ENCODE measurements at places on chromosomes 5 and 9.

DNA sequence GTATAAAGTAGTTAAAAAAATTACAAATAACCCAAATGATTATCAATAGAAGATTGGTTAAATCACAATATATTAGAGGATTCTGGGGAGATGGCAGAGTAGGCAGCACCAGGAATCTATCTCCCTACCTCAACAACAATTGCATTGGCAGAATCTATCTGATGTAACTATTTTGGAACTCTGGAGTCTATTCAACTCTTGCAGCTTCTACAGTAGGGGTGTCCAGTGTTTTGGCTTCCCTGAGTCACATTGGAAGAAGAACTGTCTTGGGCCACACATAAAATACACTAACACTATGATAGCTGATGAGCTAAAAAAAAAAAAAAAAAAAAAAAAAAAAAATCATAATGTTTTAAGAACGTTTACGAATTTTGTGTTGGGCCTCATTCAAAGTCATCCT is 29.2 kb upstream of the ECM2 start:
- no peak for DNase-seq

GRCh38 chr5:107671742-107672210 is 1.0 kb upstream of the EFNA5 start:
- DNase-seq, result no peak

- peak; percentile 32 for DNase-seq
These were observed 140.2 kb downstream of the TMC1 start for GRCh38 chr9:72661401-72662135.

- no peak for DNase-seq
These were observed 23.2 kb downstream of the EGR1 start for GRCh38 chr5:138488481-138488945.

DNA sequence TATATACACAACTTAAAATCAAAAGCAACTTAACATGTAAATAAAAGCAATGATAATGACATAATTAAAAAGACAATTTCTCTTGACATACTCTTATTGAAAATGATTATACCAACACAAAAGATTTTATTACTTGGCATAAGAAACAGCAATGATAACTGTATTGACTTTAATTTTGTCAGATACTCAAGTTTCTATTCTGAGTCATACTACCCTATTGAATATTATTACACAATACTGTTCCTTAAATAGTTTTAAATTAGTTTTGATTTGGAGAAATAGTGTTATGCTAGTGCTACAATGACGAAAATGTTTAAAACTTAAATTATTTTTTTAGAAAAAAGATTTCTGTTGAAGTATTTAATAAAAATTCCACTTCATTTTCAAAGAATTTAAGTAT is 1319.3 kb upstream of the C9orf72 start:
- DNase-seq, result no peak

GRCh38 chr5:127564002-127564769 is 46.7 kb downstream of the PRRC1 start:
- DNase-seq, result peak; percentile 34

DNA sequence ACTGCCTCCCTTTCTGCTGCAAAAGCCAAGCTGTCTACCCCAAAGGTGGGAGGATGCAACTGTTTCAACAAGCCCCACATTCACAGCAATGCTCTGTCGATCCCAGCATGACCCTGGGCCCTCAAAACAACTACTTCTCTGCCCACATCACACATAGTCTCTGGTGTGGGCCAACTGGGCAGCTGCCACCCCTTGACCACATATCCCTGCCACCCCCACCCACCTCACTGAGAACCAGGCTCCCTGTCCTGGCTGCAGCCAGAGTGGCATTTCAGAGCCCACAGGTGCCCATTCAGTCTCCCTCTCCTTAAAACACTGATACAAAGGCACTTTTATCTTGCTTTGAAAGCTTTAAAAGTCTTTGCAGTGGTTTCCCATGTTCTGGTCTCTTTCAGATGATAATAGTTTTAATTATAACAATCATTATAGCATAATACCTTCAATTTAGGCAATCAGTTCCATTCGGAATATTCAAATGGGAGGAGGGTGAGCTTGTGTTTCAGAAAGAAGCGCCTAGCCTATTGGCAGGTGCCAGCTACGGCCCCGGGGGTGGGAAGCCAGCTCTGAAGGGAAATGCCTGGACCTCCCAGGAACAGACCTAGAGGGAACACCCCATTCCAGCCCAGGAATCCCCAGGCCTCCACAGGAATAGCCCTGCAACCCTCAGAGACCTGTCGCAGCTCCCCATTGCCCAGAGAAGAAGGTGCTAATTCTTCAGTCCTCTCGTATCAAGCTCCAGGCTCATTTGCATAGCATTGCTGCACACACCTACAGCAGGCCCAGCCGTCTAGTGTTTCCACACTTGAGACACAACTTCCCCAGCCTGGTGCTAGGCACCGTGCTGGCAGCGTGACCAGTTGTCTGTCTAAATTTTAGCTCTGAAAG is 90.8 kb downstream of the C5orf15 start:
- no peak for DNase-seq

DNA sequence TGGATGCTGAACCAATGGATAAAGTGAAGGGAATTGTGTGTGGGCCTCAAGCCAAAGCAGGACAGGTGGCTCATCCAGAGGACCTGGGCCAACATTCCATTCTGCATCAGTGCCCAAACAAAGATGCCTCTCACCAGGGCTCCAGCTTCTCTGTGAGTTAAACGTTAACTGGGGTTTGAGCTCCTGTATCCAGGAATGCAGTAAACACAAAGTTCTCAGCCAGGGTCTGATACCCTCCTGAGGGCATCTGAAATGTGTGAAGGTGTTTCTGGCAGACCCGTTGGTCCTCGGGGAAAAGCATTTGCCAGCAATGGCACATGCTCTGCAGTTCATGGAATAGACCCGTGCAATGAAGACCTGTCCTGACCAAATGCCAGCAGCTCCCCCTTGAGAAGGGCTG is 33.9 kb upstream of the AOPEP start:
- DNase-seq, result no peak

DNA sequence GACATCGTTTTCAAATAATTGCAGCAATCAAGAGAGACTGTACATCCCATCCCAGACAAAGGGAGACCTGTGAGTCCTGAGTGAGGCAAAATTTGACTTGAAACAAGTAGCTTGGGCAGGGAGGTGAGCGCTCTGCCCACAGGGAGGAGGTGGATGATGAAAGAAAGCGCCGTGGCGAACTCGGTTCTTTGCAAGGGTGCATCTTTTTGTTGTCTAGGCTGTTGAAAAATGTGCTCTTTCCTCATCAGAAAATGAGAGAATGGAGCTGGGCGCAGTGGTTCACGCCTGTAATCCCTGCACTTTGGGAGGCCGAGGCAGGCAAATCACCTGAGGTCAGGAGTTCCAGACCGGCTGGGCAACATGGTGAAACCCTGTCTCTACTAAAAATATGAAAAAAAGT is 150.5 kb downstream of the GAPVD1 start:
- no peak for DNase-seq

GRCh38 chr5:38846379-38847011 is 683 bp downstream of the OSMR start:
- DNase-seq, result no peak

DNA sequence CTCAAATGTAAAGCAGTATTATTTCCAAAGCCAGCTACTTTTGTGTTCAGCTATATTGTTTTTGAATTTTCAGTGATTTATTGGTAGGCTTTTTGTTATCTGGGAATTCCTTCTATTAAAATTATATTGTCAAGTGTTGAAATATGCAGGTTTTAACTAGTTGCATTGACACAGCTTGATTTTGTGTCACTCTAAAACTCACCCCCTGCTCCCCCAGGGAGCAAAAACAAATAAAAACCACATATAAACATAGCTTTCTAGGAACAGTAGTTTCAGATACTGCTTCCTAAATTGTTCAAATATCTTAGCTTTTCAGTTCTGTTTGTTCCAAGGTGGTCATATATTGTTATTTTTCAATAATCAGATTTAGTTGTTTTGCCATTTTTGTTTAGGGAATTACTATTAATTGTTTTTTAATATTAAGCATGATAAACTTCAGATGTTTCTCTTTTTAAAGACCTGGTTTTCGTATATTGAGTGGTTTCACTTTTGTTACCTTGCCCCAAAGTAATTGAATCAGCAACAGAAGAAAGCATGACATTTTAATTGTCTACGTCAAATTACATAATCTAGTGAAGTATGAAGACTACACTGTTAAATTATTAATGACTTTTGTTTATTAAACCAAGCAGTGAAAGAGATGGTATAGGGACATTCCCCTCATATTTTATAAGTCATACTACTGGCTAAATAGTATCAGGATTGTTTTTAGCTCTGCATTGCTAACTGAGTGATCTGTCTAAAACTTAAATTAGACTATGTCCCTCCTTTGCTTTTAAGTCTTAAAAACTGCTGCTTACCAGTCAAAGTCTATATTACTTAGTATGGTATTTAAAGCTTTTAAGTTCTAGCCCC is 43.4 kb downstream of the ERBIN start:
- no peak for DNase-seq

- DNase-seq, result no peak
These were observed 320.9 kb downstream of the CDK5RAP2 start for GRCh38 chr9:120259100-120259499.

- no peak for DNase-seq
These were observed 43.3 kb downstream of the PUM3 start for GRCh38 chr9:2800394-2801179.

DNA sequence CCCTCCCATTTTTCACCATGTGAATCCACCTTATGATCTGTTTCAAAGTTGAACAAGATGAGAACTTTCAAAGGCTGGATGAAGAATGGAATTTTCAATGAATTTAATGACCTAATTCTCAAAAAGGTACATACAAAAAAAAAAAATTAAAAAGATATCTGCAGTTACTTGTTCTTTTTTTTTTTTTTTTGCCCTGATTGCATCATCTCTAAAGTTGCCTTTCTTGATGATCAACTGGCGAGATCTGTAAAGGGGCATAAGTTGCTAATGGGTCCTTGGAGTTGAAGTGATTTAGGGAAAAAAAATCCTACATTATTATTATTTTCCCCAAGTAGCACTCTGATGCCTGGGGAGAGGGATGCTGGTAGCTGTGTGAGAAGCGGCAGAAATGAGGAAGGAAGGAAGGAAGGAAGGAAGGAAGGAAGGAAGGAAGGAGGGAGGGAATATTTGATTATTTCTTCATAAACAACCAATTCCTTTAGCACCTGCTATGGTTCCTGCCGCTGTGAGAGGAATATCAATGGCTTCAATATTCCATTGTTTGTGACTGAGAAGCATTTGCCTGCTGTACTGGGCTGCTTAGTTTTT is 48.8 kb upstream of the CD180 start:
- no peak for DNase-seq

GRCh38 chr5:131211669-131212068 is 40.9 kb downstream of the LYRM7 start:
- no peak for DNase-seq

GRCh38 chr5:150503977-150504620 is 3.8 kb upstream of the NDST1 start:
- DNase-seq, result no peak

- peak; percentile 45 for DNase-seq
These were observed 7.0 kb upstream of the EBF1 start for GRCh38 chr5:159106569-159107282.

DNA sequence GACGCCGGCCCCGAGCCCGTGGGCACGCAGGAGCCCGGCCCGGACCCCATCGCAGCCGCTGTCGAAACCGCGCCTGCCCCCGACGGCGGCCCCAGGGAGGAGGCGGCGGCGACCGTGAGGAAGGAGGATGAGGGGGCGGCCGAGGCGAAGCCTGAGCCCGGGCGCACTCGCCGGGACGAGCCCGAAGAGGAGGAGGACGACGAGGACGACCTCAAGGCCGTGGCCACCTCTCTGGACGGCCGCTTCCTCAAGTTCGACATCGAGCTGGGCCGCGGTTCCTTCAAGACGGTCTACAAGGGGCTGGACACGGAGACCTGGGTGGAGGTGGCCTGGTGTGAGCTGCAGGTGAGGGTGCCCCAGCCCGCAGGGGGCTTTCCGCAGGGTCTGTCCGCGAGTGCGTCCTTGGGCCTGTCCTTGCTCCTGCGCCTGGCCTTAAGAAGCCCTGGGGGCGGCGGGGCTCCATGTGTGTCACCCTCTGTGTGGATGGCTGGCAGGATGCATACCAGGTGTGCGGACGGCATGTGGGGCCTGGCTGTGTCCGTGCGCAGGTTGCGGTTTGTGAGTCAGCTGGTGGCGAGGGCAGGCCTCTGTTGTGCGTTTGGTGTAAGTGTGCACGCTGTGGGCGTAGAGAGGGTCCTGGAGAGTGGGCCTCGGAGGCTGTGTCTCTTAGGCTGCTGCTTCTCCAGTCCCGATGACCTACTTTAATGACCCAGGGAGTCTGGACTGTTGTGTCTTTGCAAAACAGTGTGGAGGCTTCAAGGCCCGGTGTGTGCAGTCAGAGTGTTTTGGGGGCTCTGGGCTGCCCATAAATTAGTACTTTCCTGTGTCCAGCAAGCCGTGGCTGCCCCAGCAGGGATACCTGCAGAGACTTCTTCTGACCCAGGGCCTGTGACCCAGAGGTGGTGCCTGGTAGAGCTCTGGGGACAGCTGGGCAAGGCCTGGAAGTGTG is 1.6 kb downstream of the WNK2 start:
- DNase-seq, result no peak

DNA sequence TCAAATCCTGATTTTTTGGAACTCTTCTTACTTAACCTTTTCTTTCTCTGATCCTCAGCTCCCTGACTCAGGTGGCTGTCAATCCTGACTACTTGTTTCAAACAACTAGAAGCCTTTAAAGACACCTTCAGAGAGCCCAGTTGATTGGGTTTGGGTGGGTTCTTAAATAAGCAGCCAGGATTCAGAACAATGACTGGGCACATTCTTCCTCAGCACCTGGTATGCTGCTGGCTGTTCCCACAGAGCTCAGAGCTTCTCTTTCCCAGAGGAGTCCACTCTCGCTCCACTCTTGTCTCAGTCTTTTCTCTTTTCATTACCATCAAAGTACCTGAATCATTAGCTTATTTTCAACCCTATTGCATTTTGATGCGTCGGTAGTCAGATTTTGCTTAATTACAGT is 22.5 kb downstream of the PCSK5 start:
- DNase-seq, result no peak

GRCh38 chr5:158265346-158265745 is 406.4 kb upstream of the CLINT1 start:
- DNase-seq, result no peak

- DNase-seq, result no peak
These were observed 75.2 kb upstream of the MPDZ start for GRCh38 chr9:13354733-13355132.

DNA sequence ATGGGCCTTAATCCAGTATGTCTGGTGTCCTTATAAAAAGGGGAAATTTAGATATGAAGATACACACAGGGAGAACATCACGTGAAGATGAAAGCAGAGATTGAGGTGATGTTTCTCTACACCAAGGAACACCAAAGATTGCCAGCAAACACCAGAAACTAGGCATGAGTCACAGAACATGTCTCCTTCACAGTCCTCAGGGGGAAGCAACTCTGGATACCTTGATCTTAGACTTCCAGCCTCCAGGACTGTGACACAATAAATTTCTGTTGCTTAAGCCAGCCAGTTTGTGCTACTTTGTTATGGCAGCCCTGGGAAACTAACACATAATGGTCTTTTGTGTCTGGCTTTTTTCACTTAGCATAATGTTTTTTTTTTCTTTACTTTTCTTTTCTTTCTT is 41.2 kb upstream of the STRBP start:
- DNase-seq, result no peak

DNA sequence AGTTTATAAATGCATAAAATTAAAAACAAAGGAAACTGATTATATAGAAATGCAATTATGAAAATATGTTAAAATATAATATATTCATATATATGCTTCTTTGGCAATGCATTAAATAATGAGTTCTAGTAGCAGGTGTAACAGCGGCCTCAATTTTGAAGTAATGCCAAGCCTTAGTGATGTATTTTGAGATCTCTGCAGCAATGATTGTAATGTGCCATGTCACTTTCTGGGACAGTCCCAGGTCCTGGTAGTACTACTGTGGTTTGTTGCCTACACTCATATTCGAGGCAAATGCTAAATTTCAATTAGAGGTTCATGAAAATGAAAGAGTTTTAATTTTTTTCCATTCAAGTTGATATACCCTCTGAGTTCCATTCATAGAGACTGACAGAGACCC is 75.8 kb upstream of the ORM1 start:
- no peak for DNase-seq

Data from fibroblast of skin of left quadriceps (primary cell).